ENCODE measurements at places on chromosomes 7 and 10. TPM values are rescaled to one million over a fixed set of nuclear protein-coding genes. Genes with fewer than 3 reads are reported as not detected.

The FOXP2 gene
- polyA plus RNA-seq, result 0.66 TPM

The LIPK gene
- polyA plus RNA-seq, result not detected

The TLL2 gene
- polyA plus RNA-seq, result 0.05 TPM

The UPK3BL2 gene
- 6.1 TPM for polyA plus RNA-seq

The CCDC146 gene
- polyA plus RNA-seq, result 1.6 TPM

The TMEM106B gene
- polyA plus RNA-seq, result 45.0 TPM

The IL6 gene
- 25.7 TPM for polyA plus RNA-seq

DNA sequence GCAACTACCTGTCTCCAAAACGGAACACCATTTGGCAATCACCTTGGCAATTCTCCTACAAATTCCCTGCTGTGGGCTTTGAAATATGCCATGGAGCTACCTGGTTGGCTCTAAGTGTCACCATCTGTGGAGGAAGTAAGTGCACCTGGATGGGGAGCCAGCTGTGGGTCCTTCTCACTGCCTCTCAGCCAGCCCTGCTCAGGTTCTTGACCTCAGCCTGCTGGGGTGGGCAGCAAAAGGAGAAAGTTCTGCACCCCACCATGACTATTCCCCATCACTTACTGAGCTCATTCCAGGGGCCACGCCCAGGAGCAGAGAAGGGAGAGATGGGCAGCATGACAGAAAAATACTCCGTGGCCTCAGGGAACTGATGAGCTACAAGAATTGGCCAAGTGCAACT, 158.7 kb downstream of the TNS3 start:
- DNase-seq, result no peak

DNA sequence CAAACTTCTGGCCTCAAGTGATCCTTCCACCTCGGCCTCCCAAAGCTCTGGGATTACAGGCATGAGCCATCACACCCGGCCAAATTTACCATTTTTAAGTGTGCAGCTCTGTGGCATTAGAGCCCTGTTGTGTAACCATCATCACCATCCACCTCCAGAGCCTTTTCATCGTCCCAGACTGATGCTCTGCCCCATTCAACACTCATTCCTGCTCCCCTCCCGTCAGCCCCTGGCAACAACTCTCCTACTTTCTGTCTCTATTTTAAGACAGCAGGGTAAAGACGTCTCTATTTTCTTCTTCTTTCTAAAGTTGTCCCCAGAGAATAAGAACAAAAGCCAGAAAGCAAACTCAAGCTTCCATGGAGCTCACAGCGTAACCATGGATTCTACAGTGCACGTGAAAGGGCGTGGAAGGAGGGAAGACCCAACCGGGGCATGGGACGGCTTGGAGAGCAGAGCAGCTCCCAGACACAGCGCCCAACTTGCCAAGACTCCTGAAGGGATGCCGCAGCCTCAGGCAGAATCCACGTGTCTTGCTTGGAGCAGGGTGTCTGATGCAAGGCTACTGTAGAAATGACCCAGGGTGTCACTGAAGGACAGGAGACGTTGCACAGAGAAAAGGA, 42.7 kb upstream of the PITRM1 start:
- DNase-seq, result no peak

- no peak for DNase-seq
Measured at GRCh38 chr10:116866987-116867595, 17.8 kb downstream of the ENO4 start.

DNA sequence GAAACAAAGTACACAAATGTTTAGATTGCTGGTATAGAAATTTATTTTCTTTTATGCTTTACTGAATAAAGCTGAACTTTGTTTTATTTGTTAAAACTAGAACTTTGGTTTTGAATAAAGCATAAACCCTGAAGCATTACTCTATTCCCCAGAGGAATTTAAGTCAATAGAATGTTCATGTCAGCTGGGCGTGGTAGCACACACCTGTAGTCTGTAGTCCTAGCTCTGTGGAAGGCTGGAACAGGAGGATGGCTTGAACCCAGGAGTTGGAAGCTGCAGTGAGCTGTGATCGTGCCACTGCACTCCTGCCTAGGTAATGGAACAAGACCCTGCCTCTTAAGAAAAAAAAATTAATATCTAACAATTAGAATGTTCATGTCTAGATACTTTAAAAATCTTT, 139.0 kb upstream of the ASAH2 start:
- DNase-seq, result no peak

DNA sequence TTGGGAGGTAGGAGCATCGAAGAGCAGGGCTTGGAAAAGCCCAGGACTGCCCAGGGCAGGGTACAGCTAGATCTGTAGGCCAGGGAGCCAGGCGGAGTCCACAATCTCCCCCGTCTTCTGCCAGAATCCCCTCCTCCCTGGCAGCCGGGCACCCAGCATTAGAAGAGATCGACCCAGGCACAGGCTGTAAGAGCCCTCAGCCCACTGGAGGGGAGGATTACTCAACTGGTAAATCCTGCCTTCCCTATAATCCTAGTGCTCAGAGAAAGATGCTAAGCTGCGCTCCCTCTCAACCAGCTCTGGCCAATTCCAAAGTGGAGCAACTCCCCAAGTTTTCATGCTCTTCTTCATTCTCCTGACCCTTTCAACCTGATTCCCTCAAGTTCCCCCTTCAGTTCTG, 3.2 kb downstream of the SPOCK2 start:
- no peak for DNase-seq

- no peak for DNase-seq
Measured at GRCh38 chr10:33307835-33308234, 26.6 kb downstream of the NRP1 start.

GRCh38 chr10:121426307-121426706, 171.9 kb downstream of the FGFR2 start:
- DNase-seq, result no peak

- no peak for DNase-seq
Measured at GRCh38 chr7:22601003-22601402, 101.0 kb upstream of the STEAP1B start.

DNA sequence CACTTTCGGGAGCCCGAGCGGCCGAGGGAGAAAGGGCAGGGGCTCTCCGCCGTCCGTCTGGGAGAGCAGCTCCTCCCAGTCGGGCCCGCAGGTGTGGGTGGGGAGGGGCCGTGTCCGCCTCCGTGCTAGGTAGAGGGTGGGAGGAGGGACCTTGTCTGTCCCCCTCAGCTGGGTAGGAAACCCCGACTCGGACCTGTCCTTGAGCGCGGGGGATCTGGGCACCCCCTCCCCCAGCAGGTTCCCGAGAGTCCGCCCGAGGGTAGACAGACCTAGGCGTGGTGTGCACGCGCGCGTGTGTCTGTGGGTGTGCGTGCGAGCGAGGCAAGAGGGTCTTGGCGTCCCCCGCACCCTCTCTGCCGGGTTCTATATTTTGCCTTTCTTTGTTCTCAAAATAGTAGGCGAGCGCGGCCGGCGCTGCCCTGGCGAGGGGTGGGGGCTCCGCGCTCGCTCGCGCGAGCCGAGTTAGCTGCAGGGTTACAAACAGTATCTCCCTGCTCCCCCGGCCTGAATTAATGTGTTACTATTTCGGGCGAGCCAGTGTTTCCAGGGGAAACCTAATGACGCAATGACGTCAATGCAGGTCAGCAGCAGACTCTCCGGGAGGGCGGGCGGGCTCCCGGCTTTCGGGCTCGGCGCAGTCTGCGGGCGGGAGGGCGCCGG, 73.9 kb upstream of the LEP start:
- no peak for DNase-seq

DNA sequence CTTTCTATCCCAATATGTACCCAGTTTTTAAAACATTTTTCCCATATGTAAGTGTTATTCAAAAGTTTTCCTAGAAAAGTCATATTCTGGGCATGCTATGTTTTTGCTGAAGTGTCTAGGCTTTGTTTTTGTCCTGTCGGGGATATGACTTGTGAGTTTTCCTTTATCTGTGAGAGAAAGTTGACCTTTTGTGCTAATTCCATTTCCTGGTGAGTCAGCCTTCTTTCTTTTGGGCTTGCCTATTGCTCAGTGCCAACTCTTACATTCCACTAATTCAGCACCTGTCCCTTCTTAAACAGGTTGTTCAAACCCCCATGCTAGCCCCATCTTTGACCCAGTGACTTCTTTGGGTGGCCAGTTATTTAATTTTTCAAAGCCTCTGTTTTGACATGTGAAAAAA, 146.2 kb downstream of the AHR start:
- no peak for DNase-seq

- DNase-seq, result no peak
Measured at GRCh38 chr10:132457328-132458070, 60.5 kb downstream of the PWWP2B start.

DNA sequence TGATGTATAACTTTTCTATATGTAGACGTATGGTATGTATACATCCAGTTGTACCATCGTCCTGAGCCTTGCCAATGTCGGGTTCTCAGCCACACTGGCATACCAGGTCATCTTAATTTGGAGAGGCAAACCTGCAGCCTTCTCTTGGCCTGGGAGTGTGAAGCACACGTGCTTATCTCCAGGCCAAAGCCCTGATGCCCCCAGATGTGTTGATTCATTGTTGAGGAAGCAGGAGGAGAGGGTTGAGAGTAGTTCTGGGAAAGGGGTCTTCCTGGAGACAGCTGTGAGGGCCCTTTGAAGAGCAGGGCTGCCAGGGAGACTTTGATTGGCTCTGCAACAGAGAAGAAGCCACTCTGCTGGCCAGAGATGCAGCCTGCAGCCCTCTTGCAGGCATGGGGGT, 155.6 kb downstream of the ARHGAP21 start:
- DNase-seq, result no peak

Measured in BJ (cell line).